ENCODE measurements at places on chromosomes 16 and 17.

- no peak for DNase-seq
These were observed 25.5 kb upstream of the SSTR2 start for GRCh38 chr17:73139296-73139695.

- DNase-seq: no peak
These were observed at the start of gene HYDIN for GRCh38 chr16:71230122-71230845. Gene HYDIN, minus strand, starts transcription at chr16:71230722. Its CDS starts 43,827 bp downstream, at chr16:71186895.

- no peak for DNase-seq
These were observed 2231.6 kb downstream of the TP53TG3F start for GRCh38 chr16:35691057-35691456.

GRCh38 chr17:49409066-49409465, 5.6 kb downstream of the PHB1 start:
- no peak for DNase-seq

DNA sequence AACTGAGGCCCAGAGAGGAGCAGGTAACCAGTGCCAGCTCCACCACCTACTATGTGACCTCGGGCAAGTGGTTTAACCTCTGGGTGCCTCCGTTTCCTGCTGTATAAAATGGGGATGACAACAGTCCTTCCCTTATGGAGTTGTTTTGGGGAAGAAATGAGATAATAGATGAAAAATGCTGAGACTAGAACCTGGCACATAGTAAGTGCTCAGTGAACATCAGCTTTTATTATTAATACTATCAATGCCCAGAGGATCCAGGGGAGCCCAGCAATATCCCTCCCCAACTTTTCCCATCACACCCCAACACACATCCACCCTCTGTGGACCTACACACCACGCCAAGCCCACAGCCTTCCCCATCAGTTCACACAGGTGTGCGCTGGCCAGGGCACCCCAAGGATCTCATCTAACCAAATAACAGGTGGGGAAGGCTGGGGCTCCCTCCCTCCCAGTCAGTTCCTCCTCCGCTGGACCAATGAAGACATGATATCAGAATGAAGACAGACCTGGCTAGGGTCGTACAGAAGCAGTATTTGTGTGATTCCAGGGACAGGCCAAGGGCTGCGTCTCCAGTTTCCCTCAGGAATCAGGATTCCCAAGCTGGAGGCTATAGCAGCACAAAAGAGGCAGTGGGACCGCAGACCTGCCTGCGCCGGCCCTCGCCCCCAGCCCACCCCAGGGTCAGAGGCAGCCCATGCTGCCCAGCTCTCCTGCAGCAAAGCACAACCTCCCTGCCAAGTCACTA, 1.8 kb downstream of the ATP2A3 start:
- no peak for DNase-seq

DNA sequence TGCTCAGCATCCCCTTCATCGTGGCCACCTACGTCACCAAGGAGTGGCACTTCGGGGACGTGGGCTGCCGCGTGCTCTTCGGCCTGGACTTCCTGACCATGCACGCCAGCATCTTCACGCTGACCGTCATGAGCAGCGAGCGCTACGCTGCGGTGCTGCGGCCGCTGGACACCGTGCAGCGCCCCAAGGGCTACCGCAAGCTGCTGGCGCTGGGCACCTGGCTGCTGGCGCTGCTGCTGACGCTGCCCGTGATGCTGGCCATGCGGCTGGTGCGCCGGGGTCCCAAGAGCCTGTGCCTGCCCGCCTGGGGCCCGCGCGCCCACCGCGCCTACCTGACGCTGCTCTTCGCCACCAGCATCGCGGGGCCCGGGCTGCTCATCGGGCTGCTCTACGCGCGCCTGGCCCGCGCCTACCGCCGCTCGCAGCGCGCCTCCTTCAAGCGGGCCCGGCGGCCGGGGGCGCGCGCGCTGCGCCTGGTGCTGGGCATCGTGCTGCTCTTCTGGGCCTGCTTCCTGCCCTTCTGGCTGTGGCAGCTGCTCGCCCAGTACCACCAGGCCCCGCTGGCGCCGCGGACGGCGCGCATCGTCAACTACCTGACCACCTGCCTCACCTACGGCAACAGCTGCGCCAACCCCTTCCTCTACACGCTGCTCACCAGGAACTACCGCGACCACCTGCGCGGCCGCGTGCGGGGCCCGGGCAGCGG, 3.2 kb downstream of the UTS2R start:
- no peak for DNase-seq

DNA sequence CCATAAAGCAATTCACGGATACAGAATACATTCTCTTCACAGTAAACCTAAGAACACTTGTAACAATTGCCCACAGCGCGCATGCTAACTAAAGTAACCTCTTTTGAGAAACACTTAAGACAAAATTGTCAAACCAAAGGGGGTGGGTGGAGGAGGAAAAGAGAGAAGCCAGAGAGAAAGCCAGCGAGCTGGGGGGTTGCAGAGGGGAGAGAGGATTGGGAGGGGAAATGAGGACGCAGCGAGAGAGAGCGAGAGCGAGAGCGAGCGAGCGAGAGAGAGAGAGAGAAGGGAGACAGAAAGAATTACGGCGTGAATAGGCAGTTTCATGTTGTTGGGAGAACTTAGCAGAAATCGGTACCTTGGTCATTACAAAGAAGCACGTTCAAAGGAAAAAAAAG, 1.6 kb upstream of the HOXB7 start:
- DNase-seq: no peak

GRCh38 chr17:8220783-8221662, 10.6 kb upstream of the AURKB start:
- peak; percentile 90 for DNase-seq

DNA sequence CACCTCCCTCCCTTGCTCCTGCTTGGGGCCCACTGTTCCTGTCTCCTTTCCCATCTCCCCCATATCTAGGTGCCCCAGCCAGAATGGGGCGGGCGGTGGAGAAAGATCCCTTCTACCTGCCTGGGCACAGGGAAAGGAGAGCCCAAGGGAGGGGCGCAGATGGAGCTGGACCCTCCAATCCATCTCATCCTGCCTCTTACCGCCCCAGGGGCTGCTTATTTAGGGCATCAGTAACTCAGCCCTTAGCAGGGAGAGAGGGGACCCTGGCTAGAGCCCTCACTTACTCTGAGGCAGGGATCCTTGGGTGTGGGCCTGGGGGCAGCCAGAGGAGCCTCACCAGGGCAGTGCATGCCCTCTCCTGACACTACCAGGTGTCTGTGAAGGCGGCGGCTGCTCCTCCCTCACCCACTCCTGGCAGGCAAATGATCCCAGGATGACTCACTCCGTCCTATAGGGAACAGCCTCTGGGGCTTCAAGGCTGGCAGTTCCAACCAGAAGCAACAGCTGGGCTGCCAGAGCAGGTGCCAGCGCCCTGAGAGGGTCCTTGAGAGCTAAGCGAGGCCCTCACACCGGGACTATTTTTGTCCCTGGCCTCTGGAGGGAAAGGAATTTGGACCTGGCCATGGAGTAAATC, 16.3 kb upstream of the BCAR1 start:
- peak; percentile 20 for DNase-seq

- no peak for DNase-seq
These were observed 47.0 kb downstream of the PGS1 start for GRCh38 chr17:78425429-78425828.

DNA sequence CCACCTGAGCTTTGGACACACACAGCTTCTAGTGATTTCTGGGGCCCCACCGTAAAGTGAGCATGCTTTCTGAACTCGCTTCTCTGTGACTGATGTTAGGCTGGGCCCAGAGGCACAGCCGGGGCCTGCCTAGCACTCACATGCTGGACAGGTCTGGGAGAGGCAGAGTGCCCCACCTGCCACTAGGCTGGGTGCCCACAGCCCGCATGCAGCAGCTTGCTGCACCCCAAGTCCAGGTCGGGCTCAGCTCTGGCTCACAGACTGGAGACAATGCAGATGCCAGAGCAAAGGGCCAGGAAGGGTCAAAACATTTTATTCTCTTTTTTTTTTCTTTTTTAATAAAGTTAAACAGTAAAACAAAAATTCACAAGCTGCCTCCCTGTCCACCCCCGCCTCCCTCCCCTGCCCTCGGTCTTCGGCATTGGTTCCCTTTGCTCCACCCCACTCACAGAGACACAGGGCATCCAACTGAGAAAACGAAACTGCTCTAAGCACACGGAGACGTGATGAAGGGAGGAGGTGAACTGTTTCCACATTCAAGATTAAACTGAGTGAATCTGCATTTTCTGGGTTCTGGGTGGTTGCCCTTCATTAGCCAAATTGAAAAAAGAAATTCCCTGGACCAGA, 9.7 kb downstream of the CNP start:
- DNase-seq: no peak

Data from T1000 (cell line).